Astrocyte of the cerebellum (primary cell): ENCODE measurements at places on chromosomes 13 and 19.
A peak's percentile ranks its signal among the peaks of the same experiment; 100 is the strongest.

DNA sequence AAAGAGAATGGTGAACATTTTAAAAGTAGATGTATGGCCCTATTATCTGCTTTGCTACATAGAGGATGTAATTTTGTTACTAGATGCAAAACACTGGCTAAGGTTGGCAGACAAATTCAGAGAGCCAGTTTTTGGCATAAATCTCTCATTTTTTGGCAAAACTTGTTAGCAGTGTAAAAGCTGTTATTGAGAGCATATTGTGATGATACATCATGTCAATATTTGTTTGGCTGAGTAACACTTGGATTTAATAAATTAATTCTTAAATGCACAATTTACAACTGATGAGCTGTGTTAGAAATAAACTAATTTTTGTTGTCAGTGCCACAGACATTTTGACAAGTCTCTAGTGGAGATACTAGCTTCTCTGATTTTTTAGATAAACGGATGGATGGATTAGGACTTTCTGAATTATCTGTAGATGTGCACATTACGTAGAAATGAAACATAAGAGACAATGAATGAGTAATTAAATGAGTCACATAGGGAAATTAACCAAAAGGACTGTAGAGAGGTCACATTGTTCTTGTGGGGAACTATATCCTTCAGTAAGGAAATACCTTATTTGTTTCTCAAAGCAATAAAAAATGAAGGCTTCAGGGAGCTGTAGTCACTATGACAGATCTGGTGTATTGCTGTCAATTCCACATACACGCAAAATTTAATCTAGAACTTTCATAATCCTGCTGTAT, 17.4 kb downstream of the UFM1 start:
- DNase-seq: no peak

GRCh38 chr13:113941571-113942191, 32.2 kb downstream of the C13orf46 start:
- peak; percentile 88 for DNase-seq

DNA sequence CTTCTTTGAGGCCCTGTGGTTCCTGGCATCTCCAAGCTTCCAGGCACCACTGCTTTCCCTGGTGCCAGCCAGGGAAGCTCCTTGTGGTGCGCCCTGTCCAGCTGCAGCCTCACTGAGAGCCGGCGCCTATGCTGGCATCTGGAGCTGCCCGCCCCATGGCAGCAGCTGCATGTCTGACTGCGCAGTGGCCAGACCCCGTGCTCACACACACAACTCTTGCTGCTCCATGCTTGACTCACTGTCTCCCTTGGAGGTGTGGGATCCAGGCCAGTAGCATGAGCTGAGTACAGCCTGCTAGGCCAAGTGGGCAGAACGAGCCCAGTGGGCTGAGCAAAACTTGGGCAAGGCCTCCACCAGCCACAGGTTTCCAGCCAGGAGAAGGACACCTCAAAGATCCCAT, 11.5 kb upstream of the SUPT20H start:
- DNase-seq: no peak

- DNase-seq: no peak
Measured at GRCh38 chr13:84524586-84524985, 642.3 kb upstream of the SLITRK1 start.

- DNase-seq: no peak
Measured at GRCh38 chr19:48296963-48297734, 27.3 kb downstream of the ZNF114 start.

- peak; percentile 87 for DNase-seq
Measured at GRCh38 chr13:33204130-33204927, 81.2 kb downstream of the STARD13 start.

- no peak for DNase-seq
Measured at GRCh38 chr13:99154064-99154463, 46.6 kb upstream of the UBAC2 start.

GRCh38 chr13:91155512-91156114, 191.9 kb upstream of the MIR17HG start:
- DNase-seq: no peak

GRCh38 chr13:50208826-50209335, 193.6 kb downstream of the KCNRG start:
- peak; percentile 82 for DNase-seq

DNA sequence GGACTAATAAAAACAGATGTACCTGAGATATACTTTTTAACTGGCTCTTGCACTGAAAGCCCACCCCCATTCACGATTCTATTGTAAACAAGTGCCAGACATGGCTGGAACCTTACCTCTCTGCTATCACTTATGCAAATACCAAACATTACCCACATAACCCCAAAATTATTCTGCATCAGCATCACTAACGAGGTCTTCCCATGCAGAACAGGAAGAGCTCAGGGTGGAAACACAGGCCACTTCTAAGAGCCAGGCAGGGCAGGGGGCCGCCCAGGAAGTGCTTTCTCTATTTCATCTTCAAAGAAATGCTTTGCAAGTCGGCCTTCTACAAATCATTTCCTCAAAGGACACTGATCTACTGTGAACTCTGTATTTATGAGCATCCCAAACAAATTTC, 7.3 kb downstream of the IRS2 start:
- DNase-seq: no peak

DNA sequence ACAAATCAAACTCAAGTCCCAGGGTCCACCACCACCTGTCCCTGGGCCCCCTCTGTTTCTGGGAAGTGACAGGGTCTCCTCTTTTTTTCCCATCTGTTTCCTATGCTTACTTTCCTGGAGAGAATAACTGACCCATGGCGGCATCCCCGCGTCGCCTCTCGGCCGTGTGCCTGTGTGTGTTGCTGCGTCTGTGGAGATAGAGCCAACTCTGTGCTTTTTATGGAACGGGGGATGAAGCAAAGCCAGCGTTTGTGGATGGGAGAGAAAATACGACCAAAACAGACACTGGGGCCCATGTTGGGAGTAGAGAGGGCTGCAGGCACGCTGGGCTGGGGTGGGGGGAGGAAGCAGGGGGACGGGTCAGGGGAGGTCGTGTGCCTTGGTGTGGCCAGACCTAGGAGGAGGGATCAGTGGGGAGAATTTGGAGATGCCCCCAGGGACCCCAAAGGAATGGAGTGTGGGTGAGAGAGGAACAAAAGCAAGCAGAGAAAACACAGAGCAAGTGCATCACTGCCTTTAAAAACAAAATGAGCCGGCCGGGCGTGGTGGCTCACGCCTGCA, 16.6 kb downstream of the PLK5 start:
- no peak for DNase-seq

GRCh38 chr13:30667014-30667413, 49.3 kb downstream of the USPL1 start:
- DNase-seq: no peak

- DNase-seq: no peak
Measured at GRCh38 chr13:43127827-43128226, 104.4 kb downstream of the DNAJC15 start.

DNA sequence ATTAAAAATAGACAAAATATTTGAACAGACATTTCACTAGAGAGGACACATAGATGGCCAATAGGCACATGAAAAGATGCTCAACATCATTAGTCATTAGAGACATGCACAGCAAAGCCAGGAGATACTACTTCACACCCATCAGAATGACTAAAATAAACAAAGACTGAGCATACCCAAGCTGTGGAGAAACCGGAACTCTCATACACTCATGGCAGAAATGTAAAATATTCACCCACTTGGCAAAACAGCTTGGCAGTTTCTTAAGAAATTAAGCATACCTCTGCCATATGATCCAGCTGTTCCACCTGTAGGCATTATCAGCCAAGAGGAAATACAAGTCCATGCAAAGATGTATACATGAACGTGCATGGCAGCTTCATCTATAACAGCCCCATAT, 213.4 kb downstream of the TSHZ3 start:
- DNase-seq: no peak

DNA sequence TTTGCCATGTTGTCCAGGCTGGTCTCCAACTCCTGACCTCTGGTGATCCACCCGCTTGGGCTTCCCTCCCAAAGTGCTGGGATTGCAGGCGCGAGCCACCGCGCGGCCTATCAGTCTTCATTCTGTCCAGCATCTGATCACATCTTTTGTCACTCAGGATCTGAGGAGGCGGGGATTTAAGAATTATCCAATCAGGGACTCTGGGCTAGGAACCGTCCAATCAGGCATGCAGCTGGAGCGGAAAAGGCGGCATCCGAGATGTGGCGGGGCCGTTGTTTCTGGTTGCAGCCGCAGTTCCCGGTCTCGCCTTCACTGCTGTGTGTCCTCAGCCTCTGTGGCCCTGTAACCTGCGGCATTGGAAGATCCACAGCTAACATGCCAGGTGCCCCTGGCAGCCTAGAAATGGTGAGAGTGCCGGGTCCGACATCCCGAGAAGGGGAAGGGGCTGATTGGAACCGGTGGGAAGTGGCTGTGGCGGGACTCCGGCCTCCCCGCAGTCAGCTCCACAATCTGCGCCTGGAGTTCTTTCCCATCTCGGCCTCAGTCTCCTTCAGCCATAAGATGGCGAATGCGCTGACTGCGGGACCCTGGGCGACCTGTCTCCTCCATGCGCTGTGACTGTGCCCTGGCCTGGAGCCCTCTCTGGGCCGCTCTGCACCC, at the start of gene ZNF729:
TSS of gene ZNF729 (plus strand) at position 291 of the 660 bp plus-strand sequence. CDS start at position 376, 85 bp downstream.
- no peak for DNase-seq

- no peak for DNase-seq
Measured at GRCh38 chr19:2590630-2591399, 111.7 kb downstream of the GNG7 start.

- no peak for DNase-seq
Measured at GRCh38 chr19:58429745-58430144, 10.2 kb downstream of the ZNF132 start.

- DNase-seq: no peak
Measured at GRCh38 chr19:11549386-11549953, 9.6 kb downstream of the ELOF1 start.

DNA sequence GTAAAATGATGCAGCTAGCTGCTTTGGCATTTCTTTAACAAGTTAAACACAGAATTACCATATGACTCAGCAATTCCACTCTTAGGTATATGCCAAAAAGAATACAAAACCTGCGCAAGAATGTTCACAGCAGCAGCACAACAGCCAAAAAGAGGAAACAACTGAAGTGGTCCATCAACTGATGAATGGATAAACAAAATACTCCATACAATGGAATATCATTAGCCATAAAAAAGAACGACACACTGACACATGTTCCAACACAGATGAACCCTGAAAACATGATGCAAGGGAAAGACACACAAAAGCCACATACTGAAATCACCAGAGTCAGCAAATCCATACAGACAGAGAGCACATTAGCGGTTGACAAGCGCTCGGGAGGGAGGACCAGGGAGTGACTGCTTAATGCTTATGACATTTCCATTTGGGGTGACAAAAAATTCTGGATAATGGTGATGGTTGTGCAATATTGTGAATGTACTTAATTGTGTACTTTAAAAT, 3.0 kb downstream of the PCID2 start:
- no peak for DNase-seq

GRCh38 chr13:106529415-106530170, 5.9 kb downstream of the EFNB2 start:
- DNase-seq: no peak

GRCh38 chr13:44415815-44416214, 42.2 kb downstream of the SERP2 start:
- no peak for DNase-seq
